ENCODE measurements at places on chromosomes 5 and 9.

DNA sequence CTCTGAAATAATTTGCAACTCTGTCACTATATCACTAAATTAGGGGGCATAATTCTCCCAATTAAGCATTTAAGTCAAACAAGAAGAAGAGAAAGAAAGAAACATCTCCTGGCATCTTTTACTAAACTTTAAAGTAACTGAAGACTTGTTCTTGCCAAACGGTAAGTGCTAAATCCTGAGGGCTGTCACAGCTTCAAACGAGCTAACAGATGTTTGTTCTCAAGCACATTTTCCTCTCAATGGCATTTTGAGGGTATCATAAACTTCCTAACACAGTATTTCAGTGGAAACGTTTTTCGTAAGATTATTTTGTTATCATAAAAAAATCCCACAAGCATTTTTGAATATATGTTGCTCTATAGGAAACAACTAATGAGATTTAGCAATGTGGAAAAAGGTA lies 169.5 kb upstream of the TAS2R1 start:
- no peak for DNase-seq

DNA sequence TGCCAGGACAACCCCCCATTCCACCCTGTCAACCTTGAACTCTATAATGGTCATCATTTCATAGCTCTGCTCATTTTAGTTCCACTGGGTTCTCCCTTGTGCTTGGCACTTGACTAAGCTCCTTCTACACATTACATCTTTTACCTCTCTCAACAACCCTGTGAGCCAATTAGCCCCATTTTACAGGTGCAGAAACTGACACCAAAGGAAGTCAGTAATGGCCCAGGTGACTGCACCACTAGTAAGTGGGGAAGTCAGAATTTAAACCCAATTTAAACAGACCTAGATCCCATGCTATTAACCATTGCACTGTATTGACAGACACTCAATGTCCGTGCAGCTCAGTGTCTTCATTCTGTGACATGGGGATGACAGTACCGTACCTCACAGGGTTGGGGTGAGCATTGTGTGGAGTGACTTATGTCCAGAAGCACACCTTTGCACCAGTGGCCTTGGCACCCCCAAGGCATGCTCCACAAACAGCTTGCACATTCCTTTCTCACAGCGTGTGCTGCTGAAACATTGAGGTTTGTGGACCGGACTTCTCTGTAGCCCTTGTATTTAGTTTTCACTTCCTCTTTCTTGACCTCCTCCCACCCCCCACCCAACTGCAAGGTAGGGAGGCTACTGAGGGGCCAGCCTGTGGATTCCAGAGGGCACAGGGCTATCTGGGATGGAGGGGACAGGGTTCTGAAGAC lies 23.1 kb downstream of the IRF1 start:
- DNase-seq = no peak

DNA sequence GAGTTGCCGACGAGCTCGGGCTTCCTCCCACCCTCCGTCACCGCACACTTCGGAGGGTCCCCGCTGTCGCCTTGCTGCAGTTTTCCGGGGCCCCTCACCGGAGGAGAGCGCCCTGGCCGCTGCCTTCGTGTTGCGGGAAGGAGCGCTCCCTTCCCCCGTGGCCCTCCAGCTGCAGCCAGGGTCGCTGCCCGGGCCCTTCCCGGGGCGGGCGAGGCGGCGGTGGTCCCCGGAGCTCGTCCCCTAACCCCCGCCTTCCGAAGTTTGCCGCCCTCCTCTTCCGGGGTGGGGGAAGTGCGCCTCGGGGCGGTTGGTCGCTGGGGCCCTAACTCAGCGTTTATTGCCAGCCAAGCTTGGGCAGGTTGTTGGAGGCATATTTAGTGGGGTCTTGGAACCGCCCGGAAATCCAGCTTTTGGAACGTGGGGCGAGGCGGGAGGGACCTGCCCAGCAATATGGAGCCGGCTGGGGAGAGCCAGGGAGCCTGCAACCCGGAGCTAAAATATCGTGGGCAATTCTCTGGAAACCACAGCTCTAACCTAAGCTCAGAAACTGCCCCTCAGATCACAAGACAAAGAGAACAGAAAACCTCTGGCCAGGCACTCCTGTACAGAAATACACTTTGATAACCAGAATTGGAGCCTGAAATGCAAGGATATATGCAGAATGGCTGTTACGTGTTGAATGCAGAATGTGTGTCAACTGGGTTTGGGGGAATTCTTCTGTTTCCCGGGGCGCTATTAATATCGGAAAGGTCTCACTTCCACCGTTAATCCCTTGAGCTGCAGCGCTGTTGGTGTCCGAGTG lies 890 bp downstream of the PIK3R1 start:
- no peak for DNase-seq

DNA sequence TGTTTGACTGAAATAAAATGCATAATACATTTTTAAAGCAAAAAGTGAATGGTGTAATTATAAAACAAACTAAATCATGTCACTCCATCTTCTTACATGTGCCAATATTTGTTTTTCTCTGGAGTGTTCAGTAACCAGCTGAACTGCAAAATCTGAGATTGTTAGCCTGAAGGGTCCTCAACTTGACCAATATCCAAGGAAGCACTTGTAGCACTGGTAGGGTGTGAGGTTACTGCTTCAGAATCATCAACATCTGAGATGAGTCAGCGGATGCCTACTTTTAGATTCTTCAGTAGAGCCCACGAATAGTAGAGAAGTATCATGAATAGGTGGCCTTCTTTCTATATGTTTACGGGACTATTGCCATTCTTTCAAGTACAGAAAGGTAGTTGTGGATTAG lies 226.7 kb downstream of the TLE4 start:
- DNase-seq = no peak

GRCh38 chr5:2000591-2000990 lies 117.9 kb upstream of the IRX4 start:
- DNase-seq = no peak

DNA sequence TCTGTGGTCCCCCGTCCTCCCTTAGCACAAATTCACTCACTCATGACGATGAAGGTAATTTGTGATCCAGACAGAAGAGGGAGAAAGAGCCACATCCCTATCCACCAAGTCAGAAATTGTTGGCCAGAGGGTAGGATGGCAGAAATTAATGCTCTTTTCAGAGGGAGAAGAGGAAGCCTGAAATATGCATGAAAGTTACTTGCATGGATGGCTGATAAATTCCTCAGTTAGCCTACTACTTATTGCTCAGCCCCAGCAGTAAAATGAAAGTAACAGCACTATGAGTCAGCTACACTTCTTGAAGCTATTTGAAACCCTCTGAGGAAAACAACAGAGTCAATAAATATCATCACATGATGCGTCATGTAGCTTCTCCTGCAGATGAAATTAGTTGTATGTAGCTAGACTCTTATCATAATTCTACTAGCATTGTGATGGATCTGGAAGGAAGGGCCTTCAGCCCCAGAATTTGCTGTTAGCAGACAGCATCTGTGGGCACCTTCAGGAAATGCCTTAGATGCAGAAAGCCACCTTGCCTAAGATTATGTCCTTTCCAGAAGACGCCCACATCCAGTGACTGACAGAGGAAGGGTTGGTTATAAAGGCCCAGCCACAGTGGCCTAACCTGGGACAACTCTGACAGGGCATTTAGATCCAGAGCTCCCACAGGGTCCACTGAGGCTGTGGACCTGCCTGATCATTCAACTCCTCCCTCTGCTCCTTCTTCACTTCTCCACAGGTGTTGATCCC lies 81.2 kb upstream of the CCDC112 start:
- no peak for DNase-seq

DNA sequence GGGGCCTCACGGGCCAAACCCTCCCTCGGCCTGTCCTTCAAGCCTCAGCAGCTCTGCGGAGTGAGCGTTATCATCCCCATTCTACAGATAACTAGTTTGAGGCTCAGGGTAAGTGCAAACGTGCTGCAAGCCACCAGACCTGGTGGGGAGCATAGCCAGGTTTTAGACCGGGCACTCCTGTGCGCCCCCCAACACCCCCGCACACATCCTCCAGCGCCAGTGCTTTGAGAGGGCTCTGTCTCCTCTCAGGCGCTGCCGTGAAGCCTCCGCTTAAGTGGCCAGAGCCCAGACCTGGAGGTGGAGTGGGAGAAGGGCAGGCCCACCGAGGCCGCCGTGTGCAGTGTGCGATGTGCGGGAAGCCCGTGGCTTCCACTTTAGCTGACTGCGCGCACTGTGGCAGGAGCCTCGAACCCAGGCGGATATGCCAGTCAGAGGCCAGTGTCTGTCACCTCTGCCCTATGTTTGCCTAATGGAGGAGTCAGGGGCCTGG lies 1.6 kb upstream of the MGAT1 start:
- no peak for DNase-seq

- no peak for DNase-seq
Measured at GRCh38 chr5:83900306-83900705, 179.7 kb upstream of the HAPLN1 start.

- DNase-seq = no peak
Measured at GRCh38 chr9:33124751-33125381, 42.3 kb downstream of the B4GALT1 start.

- DNase-seq = no peak
Measured at GRCh38 chr5:163661360-163661759, 155.9 kb downstream of the MAT2B start.

DNA sequence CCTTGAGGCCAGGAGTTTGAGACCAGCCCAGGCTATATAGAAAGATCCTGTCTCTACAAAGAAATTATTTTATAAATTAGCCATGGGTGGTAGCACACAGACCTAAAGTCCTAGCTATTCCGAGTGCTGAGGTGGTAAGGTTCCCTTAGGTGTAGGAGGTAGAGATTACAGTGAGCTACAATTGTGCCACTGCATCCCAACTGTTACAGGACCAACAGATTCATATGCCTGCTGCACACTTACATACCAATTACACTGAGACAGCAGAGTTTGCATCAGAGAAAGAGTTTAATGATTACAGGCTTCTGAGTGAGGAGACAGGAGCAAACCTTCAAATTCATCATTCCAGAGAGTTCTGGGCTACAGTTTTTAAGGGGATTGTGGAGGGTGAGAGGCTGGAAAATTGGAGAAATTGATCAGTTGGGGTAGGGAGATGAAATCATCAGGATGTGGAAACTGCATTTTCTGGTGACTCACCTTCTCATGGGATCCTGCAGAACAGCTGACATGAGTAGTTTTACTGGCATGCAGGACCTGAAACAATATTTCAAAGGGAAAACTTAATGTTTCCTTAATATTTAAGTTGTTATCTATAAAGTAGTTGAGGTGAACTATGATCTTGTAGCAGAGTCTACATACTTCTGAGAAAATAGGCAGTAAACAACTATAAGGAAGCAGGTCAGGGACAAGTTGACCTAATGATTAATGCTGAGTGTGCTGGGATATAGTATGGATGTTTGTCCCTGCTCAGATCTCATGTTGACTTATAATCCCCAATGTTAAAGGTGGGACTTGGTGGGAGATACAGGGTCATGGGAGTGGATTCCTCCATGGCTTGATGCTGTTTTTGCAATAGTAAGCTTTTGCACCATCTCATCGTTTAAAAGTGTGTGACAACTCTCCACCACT lies 54.7 kb downstream of the ANXA2R start:
- DNase-seq = no peak

GRCh38 chr5:14712131-14712530 lies 47.6 kb downstream of the OTULIN start:
- DNase-seq = no peak

- DNase-seq = no peak
Measured at GRCh38 chr5:57422993-57423392, 59.6 kb downstream of the ACTBL2 start.

DNA sequence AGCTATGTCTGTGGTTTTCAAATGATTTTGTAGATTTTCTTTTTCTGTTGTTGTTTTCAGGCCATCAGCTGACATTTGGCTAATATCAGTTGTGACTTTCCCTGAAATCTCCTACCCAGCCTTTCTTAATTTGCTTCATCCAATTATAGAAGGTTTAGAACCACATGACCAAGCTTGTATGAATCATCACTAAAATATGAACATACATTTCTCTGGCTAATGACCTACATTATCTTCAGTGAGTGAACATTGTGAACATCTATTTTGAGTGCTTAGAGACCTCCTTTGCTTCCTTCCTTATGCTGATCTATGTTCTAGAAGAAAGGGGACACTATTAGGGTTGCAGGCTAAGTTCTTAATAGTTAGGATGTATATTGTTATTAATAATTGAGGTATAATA lies 532.5 kb downstream of the RAB3C start:
- no peak for DNase-seq

DNA sequence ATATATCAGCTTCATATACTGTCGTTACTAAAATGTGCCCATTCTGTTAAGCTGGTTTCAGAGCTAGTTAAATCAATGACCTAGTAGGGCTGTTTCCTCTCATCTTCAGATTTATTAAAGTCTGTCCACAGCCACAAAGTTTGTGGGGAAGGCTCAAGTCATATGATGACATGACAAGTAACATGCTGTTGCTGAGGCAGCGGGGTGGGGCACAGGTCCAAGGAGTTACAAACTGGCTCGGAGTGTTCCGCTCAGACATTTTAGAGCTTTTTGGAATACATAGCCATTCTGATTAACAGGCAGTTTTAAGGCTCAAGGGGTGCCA lies 2.7 kb upstream of the ANP32B start:
- DNase-seq = no peak

DNA sequence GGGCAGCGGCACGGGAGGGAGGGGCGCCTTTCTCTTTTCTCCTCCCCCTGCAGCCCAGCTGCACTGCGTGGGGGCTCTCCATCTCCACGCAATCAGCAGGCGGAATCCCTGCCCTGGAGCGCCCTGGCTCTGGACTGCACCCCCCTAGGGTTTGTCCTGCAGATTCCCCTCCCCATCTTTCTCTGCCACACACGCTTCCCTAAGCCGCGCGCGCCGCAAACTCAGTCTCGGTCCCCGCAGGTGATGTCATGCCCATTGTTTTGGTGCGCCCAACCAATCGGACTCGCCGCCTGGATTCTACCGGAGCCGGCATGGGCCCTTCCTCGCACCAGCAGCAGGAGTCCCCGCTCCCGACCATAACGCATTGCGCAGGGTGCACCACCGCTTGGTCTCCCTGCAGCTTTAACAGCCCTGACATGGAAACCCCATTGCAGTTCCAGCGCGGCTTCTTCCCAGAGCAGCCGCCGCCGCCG lies at the start of gene KCNN2:
Gene KCNN2 (plus strand): TSS at position 347 of the 473 bp plus-strand sequence. CDS start 70 bp downstream, at position 417.
- no peak for DNase-seq

- DNase-seq = no peak
Measured at GRCh38 chr5:32753051-32753450, 41.9 kb downstream of the NPR3 start.
